ENCODE measurements at places on chromosomes 3 and 15.

DNA sequence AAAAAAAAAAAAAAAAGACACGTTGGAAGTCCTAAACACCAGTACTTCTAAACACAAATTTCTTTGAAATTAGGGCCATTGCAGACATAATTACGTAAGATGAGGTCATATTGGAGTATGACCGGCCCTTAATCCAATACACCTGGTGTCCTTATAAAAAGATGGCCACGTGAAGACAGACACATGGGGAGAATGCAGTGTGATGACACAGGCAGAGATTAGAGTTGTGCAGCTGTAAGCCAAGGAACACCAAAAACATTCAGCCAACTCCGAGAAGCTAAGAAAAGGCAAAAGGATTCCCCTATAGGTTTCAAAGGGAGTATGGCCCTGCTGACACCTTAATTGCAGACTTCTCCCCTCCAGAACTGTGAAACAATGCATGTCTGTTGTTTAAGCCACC lies 379.0 kb upstream of the PDZRN3 start:
- DNase-seq = no peak

DNA sequence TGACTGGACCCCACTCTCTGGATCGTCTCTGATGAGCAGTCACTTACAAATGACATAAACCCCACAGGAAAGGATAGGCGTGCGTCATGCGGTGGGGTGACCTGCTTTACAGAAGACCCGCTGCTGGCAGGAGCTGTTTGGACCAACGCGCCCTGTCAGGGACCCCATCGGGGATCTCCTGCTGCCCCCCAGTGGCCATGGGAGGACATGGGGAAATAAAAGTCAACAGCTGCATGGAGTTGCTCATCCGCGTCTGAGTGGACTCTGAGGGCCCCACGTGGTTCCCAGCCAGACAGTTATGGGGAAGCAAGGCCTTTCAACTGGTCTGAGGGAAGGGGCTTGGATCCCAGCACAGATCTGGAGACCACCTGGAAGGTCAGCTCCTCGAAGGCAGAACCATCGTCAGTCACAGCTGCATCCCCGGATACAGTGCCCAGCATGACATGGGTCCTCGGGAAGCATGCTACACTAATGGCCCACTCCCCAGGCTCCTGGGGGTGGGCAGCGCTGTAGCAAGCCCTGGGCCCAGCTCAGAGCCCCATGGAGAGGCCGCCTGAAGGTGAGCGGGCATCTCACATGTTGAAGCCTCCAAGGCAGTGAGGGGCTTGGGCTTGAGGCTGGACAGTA lies 32.1 kb downstream of the PTH1R start:
- peak; percentile 80 for DNase-seq

DNA sequence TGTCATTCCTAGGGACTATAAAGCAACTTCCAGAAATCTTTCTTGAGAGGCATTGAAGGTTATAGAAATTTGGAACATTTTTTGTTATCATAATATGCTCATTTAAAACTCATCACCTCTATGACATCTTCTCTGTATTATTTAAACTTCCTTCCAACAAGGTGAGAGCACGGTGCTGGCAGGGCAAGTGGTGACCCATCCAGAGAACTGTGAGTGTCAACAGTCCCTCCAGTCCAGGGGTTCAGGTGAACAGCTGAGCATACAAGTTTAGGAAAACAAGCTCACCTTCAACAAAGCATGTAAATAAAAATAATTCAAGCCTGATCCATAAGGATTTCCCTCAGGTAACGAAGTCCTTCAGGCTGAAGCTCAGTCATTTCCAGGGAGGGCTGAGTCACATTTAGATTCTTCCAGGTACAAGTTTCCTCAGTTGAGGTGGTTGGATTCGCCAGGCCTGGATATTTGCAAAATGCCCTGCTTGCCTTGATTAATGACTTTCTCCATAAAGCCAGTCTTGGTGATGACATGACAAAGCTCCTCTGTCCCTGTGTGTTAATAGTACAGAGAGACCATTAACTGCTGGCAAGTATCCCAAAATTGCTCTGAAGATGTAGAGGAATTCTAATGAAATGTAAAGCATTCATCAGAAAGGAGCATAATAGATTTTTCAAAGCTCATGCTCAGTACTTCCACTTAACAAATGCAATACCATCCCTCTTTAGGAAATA lies 263.6 kb upstream of the GADL1 start:
- DNase-seq = no peak

DNA sequence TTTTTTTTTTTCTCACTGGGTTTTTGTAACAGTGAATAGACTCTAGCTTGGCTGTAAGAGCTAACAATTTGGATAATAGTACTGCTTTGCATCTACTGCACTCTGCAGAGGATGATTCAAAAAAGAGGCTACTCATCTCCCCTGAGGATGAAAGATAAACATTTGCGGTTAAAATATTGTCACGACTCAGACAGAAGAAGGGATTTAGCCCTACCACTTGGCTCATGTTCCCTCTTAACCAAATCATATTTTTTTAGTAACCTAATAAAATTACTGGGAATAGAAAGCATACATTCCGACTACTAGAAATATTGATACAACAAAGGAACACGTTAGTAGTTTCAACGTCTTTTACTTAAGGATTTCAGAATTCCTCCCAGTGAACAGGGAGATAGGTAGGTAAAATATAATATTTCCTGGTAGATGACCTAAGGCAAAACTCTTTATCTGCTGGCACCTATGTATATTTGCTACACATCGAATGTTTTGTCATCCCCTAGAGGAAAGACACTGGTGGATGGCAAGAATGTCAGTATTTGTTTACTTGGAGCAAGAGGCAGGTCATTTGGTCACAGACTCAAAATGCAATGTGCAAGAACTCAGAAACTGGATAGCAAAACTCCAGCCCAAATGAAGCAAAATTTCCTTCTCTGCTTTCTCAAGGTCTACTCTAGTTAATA lies 110.8 kb downstream of the GREM1 start:
- DNase-seq = no peak

DNA sequence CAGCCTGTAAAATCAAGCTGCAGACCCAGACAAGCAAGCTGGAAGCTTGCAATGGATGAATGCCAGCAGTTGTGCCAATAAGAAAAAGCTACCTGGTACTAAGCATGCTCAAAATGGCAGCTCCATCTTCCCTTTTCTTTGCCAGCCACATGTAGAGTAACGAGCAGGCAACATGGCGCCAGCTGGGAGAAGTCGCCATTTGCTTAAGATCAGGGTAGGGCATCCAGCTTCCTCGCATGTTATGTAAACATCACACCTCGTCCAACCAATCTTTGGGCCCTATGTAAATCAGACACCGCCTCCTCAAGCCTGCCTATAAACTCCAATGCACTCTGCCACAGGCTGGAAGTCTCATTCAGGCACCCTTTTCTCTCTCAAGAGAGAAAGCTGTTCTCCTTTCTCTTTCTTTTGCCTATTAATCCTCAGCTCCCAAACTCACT lies 973.9 kb downstream of the FHIT start:
- DNase-seq = no peak

DNA sequence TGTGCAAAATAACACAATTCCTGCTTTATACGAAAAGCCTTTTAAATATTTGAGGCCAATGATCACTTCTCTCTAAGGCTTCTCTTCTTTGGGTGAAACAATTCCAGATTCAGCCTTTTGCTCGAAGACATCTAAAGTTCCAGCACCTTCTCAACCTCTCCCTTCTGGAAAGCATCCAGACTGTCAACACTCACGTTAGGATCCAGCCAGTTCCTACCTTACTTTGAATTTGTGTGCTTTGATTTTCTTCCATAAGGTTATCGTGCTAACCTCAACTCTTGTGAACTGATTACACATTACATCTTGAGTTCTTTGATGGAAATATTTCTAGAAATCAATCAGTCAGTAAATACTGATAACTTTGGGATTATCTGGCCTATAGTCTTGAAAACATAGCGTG lies 125.3 kb upstream of the ETV5 start:
- DNase-seq = no peak

DNA sequence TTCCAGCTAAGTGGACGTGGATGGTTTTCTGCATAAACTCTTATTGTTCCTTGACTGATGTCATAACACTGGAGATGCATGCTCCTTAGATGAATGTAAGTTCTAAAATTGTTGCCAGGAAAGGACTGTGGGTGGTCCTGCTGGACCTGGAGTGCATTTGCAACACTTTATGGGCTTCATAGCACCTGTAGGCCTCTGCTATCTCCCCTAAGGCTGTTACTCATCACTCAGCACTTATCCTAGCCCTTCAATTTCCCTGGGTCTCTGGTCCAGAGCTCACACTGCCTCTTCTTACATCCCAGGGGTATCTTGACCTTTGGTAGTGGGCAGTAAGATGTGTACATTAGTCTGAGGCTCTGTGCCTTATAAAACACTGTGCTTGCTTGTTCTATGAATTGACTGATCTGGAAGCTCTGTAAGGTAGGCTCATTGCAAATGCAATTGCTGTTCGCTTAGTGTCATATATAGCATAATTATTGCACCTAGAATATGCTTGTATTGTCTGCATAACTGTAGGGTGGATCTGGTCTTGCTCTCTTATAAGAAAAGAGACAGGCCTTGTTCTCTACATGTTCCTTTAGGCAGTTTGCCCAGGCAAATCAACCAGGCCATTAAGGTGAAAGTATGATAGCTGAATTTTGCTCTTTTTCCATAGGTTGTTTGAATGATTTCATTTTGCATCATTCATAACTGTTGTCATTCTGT lies 35.8 kb downstream of the SLCO3A1 start:
- no peak for DNase-seq

DNA sequence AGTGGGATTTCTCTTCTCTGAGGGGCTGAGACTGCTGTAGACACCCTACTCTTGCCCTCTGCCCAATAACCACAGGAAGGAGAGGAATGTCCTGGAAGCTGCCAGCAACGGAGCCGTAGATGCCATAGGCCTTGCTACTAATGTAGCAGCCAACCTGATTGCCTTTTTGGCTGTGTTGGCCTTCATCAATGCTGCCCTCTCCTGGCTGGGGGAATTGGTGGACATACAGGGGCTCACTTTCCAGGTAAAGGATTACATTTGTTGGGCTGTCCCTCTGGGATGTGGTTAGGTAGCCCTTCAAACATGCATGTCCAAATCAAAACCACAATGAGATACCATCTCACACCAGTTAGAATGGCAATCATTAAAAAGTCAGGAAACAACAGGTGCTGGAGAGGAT lies 16.1 kb downstream of the SLC28A2 start:
- DNase-seq = no peak

- DNase-seq = no peak
Measured at GRCh38 chr3:52090131-52090932, 34.0 kb upstream of the DUSP7 start.

DNA sequence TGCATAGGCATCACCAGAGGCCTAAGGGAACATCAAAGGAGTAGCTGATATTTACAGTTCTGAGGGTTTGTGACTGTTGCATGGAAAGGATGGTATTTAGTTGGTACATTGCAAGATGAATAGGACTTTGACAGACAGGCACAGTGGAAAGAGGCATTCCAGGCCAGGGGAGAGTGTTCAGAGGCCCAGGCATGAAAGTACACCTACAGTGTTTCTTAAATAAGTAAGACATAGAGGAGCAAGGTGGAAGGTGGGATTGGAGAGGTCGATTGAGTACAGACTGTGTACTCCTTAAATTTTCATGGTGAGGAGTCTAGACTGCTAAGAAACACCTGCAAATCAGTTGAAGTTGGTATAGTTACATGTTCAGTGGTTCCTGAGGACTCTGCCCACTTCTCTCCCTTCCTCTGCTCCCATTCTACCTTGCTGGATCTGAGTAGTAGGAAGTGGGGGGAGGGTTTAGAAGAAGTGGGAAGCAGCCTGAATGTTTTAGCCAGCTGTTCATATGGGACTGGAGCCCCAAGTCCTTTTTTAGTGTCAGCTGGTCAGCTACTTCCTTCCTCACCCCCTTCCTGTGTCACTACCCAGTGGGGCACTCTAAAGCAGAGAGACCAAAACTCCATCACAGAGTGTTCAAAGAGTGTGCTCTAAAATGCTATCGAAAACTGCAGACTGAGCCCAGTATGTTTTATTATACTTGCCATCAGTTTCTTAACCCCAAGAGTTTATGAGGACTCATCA lies 14.0 kb downstream of the KLHL18 start:
- DNase-seq = no peak

DNA sequence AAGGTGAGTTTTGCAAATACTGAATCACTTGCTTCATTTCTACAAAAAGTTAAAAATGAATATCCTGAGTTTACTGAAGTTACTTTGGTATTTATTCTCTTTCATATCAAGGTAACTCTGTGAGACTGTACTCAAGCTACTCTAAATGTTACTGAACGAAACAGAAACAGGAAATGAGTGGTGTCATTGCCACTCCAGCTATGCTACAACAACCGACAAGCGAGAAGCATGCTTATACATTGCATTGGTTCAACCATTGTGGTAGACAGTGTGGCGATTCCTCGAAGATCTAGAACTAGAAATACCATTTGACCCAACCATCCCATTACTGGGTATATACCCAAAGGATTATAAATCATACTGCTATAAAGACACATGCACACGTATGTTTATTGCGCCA lies 313.2 kb upstream of the THBS1 start:
- no peak for DNase-seq

- no peak for DNase-seq
Measured at GRCh38 chr3:181328346-181328745, 338.8 kb upstream of the DNAJC19 start.

DNA sequence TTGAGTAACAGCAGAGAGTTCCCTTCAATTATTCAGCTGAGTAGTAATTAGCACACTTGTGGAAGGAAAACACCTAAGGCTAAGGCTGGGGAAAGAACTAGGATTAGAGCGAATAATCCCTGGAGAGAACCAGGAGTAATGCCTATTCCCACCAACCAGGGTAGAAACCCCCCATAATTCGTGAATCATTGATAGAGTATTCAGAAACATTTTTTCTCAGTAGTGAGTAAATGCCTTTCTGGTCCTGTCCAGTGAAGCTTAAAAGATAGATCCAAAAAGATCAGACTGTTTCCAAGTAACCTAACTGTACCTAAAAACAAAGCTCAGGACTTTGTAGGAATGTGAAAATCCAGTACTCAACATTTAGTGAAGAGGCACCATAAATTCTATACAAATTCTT lies 71.2 kb downstream of the DGKG start:
- DNase-seq = no peak

GRCh38 chr3:120705884-120706582 lies 24.0 kb upstream of the HGD start:
- DNase-seq = no peak

- DNase-seq = no peak
Measured at GRCh38 chr3:94887065-94887464, 824.2 kb downstream of the NSUN3 start.

DNA sequence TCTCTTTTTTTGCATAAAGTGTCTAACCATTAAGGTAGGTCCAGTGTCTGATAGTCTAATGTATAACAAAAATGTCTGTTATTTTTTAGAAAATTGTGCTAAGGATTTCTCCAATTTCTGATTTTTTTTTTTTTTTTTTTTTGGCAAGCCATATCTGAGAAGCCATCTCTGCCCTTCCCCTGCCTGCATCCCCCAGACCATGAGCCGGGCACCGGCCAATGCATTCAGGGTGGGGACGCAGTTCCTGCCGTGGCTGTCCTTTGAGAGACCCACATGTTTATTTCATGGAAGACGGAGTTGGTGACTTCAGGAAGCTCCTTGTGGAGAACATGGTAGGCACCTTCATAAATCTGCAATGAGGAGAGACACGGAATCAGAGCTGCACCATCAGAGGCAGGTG lies 19.2 kb downstream of the ABTB1 start:
- DNase-seq = no peak

GRCh38 chr3:112445839-112446238 lies 53.4 kb downstream of the BTLA start:
- DNase-seq = no peak

- no peak for DNase-seq
Measured at GRCh38 chr3:106349191-106349881, 480.5 kb upstream of the CBLB start.

GRCh38 chr3:186097663-186098451 lies 11.0 kb downstream of the ETV5 start:
- no peak for DNase-seq
